Tibial nerve (tissue), 4 donors: ENCODE measurements at places on chromosomes 2 and 18. TPM values are rescaled to one million over a fixed set of nuclear protein-coding genes. Genes with fewer than 3 reads are reported as not detected.

Gene PID1
- 33.1 TPM for total RNA-seq

Gene CYP1B1
- total RNA-seq, result 242 TPM

Gene CLEC4F
- total RNA-seq, result not detected

Gene RAB17
- total RNA-seq, result not detected

Gene LDLRAD4
- 26.8 TPM for total RNA-seq

Gene ALLC
- total RNA-seq, result 16.6 TPM

DNA sequence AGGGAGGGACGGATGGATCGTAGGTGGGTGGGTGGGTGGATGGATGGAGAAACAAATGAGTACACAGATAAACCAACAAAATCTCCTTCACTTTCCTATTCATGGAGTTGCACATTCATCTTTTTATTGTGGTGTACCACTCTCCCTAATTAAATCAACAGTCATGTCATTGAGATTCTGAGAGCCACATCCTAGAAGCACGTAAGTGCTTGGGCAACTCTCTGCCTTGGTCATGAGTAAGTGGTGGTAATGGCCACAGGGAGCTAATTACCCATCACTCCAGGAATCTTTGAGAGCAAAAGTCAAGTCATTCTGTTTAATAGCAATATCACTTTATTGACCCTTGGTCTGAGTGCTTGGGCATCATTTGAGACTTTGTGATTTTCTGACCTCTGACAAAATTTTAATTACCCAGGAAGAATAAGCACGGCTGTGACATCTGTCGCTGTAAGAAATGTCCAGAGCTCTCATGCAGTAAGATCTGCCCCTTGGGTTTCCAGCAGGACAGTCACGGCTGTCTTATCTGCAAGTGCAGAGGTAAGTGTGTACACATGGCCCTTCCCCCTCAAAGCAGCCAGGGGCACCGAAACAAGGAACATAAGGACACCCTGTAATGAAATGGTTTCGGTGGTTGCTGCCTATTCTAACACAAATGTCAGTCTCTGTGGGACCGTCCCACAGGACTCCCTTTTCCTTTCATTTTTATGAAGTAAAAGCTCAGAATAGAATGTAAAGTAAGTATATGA is 85.9 kb downstream of the FEZ2 start:
- DNase-seq, result no peak
- H3K36me3 ChIP-seq, result no peaks in the 10 kb centered on the region
- H3K4me1 ChIP-seq, result no peaks in the 10 kb centered on the region
- no peak overlapping the region for H3K4me3 ChIP-seq
- H3K27ac ChIP-seq, result peak overlapping the region; percentile 9
- H3K27me3 ChIP-seq, result no peaks in the 10 kb centered on the region

- H3K4me1 ChIP-seq, result peaks cover 35% of the 10 kb centered on the region
- no peaks in the 10 kb centered on the region for H3K36me3 ChIP-seq
- H3K27me3 ChIP-seq, result no peaks in the 10 kb centered on the region
- no peak overlapping the region for H3K27ac ChIP-seq
Observed at GRCh38 chr2:237471438-237472186, 15.4 kb upstream of the MLPH start.

DNA sequence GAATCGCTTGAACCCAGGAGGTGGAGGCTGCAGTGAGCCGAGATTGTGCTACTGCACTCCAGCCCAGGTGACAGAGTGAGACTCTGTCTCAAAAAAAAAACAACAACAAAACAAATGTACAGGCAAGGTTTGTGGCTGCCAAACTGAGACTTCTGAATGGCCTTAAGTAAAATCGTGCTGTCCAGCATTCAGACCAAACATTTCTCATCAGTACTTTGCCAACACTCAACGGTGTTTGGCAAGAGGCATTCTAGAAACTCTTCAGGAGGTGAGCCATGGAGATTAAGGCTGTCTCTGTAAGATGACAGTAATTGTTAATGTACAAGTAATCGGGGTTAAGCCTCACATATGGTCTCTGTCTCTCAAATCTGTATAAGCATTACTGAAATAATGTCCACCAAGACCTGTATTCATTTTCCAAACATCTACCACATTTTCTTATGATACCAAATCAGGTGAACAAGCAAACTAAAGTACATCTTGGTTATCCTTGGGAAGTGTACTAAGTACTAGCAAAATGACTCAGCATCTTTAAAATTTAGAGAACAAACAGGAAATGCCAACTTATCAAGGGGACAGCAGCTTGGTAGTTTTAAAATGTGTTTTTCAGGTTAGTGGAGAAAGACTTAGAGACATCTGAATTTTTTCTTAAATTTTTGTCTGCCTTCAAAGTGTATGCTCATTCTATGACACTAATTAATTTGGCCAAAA is 29.3 kb downstream of the SERPINE2 start:
- H3K27me3 ChIP-seq, result no peaks in the 10 kb centered on the region
- no peak overlapping the region for H3K27ac ChIP-seq
- peaks cover 9% of the 10 kb centered on the region for H3K4me1 ChIP-seq
- no peak overlapping the region for H3K4me3 ChIP-seq

GRCh38 chr2:239811806-239812560 is 213.2 kb downstream of the NDUFA10 start:
- H3K4me1 ChIP-seq, result peaks cover 7% of the 10 kb centered on the region
- H3K36me3 ChIP-seq, result no peaks in the 10 kb centered on the region
- H3K27me3 ChIP-seq, result no peaks in the 10 kb centered on the region
- no peak overlapping the region for H3K27ac ChIP-seq
- DNase-seq, result no peak

DNA sequence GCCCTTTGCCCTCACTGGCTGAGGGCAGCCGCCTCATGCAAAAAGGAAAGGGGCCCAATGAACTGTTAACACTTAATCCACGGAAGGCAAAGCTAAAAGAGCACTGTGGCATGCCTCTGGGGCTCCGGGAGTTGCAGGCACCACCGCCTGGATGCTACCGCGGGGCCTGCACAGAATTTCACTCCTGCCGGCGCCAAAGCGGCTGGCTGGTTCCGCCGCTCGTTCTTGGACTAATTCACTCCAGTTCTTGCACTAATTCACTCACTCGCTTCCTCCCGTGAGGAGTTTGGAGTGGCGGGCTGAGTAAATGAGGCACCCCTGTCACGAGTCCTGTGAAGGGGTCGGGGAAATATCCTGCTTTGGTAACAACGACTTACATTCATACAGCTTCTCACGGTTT is 14.0 kb upstream of the MAPK4 start:
- no peaks in the 10 kb centered on the region for H3K36me3 ChIP-seq
- DNase-seq, result no peak
- no peaks in the 10 kb centered on the region for H3K27me3 ChIP-seq
- no peaks in the 10 kb centered on the region for H3K4me1 ChIP-seq
- H3K4me3 ChIP-seq, result no peak overlapping the region
- H3K27ac ChIP-seq, result no peak overlapping the region

DNA sequence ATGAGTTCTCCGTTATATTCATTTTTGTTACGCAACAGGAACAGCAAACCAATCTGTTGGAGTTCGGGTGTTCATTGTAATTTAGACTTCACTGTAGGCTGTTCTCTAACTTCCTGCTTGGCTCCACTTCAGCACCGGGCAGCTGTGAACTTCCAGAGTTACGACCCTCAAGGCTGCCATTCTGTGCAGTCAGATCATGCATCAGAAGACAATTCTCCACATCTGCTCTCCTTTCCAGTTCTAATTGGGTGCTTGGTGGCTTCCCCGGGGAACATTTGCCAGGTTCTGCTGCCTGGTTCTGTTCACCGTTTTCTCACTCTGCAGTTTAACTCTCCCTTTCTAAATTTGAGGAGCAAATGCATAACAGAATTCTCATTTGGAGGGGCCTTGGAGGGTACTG is 237.7 kb downstream of the NYAP2 start:
- no peak for DNase-seq
- H3K4me1 ChIP-seq, result no peaks in the 10 kb centered on the region
- no peaks in the 10 kb centered on the region for H3K27me3 ChIP-seq
- H3K36me3 ChIP-seq, result no peaks in the 10 kb centered on the region
- no peak overlapping the region for H3K4me3 ChIP-seq

DNA sequence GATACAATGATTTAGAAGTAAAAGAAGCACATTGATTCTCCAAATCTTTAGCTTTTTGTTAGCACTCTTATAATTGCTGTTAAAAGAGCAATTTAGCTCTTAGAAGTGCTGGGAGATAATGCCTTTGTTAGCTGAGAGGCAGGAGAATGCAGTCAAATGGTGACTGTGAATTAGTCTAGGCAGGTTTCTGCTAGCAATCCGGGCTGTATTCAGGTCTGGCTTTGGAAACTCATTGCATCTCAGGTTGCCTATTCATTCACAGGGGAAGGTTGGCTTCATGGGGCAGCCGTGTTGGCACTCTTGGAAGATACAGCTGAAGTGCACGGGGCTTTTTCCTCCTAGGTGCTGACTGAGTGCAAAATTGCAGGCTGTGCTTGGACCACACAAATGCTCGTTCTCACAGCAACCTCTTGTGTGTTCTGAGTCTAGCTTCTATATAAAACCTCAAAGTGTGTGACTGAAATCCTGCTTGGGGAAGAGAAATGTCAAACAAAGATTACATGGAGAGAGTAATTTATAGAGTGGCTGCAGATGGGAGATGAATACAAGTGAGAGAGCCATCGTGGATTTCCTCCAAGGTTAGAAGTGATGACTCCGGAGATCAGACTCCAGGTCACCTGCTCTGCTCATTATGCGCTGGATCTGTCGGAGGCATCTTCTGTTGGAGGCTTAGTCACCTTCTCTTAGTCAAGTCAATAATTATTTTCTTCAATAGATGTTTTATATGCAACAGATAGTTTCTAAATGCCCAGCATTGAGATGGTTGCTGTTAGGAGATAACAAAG is 167.8 kb downstream of the PMAIP1 start:
- DNase-seq, result no peak
- no peak overlapping the region for H3K27ac ChIP-seq
- H3K36me3 ChIP-seq, result no peaks in the 10 kb centered on the region
- H3K4me1 ChIP-seq, result no peaks in the 10 kb centered on the region

DNA sequence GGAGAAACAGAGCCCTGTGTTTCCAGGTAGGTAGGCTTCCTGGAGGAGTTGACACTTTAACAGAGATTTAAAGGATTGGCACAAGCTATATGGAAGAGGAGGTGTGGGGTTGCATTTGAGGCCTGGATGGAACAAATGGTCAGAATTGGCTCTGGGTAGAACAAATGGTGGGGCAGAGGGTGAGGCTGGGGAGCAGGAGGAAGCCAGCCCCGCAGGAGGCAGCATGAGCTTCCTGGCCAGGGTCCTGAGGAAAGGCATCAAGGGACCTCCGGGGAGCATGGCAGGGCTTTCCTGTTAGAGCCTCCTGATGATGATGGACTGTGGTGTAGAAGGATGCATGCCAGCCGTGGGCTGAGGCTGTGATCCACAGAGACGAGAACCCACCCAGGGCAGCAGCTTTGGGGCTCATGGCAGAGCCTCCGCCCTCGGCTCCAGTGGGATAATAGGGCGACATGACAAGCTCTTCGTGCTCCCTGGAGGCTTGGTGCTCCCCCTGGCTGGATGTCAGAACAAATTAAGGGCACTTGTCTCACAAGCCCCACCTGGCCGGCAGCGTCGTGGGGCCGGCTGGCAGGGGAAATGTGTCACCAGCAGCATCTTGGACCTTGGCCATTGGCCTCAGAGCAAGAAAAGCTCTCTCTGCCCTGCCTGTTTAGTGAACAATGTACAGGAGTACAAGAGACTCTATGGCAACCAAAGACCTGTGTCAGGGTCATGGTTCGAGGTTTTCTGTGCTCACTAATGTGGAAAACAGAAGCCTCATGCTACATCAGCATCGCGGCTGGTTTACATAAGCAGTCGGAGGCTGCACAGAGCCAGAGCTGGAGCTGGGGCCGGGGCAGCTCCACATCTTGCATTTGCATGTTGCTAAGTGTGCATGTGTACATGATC is 153.5 kb downstream of the MYCN start:
- H3K36me3 ChIP-seq, result no peaks in the 10 kb centered on the region
- no peak for DNase-seq
- no peak overlapping the region for H3K27ac ChIP-seq
- H3K4me1 ChIP-seq, result no peaks in the 10 kb centered on the region

DNA sequence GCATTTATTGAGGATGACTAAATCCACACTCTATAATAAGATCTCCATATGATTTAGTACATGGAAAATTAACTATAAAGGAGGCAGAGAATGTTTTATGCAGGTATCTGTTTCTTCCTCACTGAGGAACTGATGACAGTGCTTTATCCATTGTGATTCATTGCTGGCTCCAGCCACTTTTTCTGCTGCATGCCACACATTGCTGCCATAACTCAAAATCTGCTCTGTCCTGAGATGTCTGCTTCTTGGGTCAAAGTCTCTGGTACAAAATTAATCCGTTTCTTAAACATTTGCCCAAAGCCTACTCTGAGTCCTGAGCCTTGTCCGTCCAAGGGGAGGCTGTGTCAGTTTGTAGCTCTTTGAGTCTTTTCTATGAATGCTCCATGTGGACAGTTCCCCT is 15.5 kb upstream of the ARHGAP28 start:
- H3K36me3 ChIP-seq, result no peaks in the 10 kb centered on the region
- no peaks in the 10 kb centered on the region for H3K4me1 ChIP-seq
- no peak overlapping the region for H3K4me3 ChIP-seq
- H3K27me3 ChIP-seq, result no peaks in the 10 kb centered on the region
- DNase-seq, result no peak
- no peak overlapping the region for H3K27ac ChIP-seq

DNA sequence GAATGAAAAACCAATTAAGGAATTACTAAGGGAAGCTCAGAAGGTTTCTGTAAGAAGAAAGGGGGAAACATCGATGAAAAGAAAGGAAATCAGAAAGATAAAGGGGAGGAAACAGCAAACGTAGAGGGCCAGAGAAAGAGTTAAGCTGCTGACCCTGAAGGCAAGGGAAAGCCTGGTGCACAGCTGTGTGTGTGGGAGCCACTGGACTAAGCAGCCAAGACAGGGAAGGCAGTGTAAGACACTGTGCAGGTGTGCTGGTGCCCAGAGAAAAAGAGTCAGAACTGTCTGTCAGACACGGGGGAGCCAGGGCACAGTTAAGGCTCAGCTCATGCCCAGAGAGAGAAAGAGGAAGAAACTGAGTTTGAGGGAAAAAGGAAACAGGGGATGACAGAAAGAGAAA is 104.0 kb downstream of the HIBCH start:
- no peak overlapping the region for H3K4me3 ChIP-seq
- DNase-seq, result no peak
- no peaks in the 10 kb centered on the region for H3K36me3 ChIP-seq
- no peak overlapping the region for H3K27ac ChIP-seq
- peaks cover 8% of the 10 kb centered on the region for H3K4me1 ChIP-seq
